ENCODE measurements at places on chromosomes 2 and 18.
A peak's percentile ranks its signal among the peaks of the same experiment; 100 is the strongest.

GRCh38 chr2:200515155-200515554 lies 5.3 kb upstream of the KCTD18 start:
- DNase-seq, result no peak

DNA sequence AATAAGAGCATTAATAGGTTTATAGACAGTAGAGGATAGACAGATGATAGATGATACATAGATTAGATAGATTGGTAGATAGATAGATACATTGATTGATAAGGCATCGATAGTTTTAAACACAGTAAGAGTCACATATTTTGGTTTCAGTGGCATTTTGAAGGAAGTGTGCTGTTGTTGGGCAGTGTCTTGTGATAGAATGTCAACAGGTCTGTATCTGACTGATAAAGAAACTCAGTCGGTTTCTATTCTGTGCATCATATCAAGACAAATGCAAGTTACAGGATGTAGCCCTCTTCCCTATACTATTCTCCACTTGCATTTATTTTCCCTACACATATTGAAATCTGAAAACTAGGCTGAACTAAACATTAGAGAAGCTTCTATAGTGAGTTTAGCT lies 1229.0 kb upstream of the ZEB2 start:
- DNase-seq, result no peak

DNA sequence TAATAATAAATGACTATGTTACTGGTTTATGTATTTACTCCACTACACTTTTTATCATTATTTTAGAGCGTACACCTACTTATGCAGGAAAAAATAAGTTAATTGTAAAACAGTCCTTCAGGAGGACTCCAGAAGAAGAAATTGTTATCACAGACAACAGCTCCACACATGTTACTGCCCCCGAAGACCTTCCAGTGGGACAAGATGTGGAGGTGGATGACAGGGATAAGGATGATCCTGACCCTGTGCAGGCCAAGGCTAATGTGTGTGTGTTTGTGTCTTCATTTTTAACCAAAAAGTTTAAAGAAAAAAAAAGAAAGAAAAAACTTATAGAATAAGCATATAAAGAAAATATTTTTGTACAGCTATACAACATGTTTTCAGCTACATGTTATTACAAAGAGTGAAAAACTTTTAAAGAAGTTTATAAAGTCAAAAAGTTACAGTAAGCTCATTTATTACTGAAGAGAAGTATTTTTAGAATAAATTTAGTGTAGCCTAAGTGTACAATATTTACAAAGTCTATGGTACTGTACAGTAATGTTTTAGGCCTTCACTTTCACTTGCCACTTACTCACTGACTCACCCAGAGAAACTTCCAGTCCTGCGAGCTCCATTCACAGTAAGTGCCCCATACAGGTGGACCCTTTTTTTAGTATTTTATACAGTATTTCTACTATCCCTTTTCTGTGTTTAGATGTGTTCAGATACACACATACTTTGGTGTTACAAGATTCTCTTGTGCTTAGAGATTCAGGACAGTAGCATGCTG lies 7.5 kb downstream of the TGFBRAP1 start:
- no peak for DNase-seq

DNA sequence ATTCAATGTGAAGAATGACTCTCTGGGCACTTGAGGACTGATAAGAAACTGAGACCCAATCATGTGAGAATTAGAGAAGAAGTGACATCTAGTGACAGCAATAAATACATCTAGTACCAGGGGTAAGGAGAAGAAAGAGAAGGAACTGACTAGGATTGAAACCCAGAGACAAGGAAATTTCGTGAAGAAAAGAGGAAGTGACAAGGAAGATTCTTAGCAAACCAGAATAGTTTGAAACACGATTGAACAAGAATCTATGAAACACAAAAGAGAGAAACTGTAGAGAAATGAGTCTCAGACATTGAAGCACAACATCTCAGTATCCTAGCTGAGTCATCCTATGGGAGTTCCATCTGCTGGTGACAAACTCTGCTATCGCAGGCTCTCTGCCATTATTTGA lies 571.9 kb upstream of the PKDCC start:
- DNase-seq, result no peak

DNA sequence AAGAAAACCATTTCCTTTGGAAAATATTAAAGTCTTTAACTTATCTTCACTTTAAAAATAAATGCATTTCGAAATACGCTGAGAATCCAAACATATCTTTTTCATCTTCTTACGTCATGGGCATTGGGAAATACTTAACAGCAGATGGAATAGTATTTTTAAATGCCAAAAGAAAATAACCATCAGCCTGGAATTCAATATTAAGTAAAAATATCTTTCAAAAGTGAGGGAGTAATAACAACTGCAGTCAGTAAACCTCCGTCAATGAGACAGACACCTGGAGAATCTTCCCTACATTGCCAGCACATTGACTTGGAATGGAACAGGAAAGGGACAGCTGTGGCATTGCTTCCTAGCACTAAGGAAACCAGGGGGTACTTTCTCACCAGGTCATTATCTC lies 290.4 kb upstream of the TNP1 start:
- no peak for DNase-seq

- no peak for DNase-seq
Observed at GRCh38 chr2:3433776-3434400, 54.4 kb downstream of the TRAPPC12 start.

DNA sequence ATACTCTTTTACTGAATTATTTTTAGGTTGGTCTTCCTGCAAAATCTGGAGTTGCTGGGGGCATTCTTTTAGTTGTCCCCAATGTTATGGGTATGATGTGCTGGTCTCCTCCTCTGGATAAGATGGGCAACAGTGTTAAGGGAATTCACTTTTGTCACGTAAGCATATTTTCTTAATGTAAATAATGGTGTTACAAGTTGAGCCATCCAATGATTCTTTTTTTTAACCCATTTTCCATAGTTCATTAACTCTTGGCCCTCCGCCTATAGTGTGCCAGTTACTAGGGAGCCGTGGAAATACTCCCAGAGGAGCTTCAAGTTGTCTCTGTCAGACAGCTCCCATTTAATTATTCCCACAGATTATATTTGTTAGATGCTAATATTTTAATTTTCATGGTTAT lies 49.8 kb downstream of the GLS start:
- no peak for DNase-seq

DNA sequence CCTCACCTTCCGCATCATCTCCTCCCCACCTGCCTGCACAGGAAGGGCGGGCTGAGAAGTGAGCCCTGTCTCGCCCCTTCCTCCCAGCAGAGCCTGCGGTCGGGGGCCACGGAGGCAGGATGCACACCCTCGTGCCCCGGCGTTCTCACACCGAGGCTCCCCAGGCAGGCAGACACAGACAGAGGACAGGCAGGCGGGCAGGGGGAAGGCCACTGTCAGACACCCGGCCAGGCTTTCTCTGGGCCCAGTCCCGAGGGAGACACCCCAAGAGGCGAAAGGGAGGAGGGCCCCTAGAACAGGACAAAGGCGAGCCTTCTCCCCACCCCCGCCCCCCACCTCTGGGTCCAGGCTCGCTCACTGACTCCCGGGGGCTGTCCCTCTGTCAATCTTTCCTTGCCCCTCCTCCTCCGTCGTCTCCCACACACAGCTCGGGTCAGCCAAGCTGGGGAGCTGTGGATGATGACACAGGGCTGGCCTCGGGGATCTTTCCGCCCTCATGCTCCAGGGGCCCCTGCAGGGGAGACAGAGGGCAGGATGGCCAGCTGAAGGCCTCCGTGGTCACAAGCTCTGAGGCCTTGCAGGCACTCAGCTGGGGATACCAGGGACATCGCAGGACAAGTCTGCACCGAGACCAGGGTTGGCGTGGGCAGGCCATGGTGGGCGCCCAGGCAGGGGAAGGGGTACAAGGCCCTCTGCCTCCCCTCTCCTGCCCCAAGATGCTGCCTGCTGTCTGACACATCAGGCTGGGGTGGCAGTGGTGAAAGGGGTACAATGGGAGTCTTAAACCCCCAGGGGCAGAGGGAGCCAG lies 24.9 kb downstream of the BIN1 start:
- peak; percentile 97 for DNase-seq

DNA sequence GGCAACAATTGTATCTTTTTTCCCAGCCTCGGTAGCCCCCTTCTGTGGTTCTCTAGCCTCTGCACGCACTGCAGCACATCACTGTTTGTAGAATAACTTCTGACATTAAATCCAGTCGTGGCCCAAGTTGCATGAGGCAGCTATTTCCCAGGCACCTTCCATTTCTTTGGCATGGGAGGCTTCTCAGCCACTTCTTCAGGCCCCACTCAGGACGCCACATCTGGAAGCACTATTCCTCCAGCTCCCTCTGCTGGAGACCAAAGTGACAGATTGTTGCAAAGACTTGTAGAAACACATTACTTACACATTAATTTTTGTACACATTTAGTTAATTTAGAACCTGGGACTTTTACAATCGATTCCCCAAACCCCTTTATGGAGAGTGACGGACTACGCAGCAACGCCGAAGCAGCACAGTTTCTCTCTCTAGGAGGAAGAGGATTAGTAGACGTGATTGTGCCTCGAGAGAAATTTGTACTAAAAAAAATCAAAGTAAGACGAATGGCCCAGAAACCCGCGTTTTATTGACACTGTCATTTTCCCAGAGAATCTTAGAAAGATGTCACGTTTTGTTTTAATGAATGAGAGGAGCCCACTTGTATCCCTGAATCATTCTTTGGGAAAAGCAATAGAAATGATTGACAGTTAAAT lies 57.8 kb upstream of the RGPD5 start:
- peak; percentile 31 for DNase-seq

GRCh38 chr2:200592406-200593075 lies 6.7 kb downstream of the AOX1 start:
- DNase-seq, result no peak

GRCh38 chr18:63263444-63263843 lies 56.1 kb downstream of the BCL2 start:
- DNase-seq, result no peak

GRCh38 chr2:190726255-190726654 lies 77.4 kb downstream of the NAB1 start:
- DNase-seq, result no peak

- DNase-seq, result no peak
Observed at GRCh38 chr18:55001394-55002024, 42.2 kb upstream of the CCDC68 start.

GRCh38 chr2:110097506-110098220 lies 18.0 kb downstream of the MALL start:
- no peak for DNase-seq

DNA sequence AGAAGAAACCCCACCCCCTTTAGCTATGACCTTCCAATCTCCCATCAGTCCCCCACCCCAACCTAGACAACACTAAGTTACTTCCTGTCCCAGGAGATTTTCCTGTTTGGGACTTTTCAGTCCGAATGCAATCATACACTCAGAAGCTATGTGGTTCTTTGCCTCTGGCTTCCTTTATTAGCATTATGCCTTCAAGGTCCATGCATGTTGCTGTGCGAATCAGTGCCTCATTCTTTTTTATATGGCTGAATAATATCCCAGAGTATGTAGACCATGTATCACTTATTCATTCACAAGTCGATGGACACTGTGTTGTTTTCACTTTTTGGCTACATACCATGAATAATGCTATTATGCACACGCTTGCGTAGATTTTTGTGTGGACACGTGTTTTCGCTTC lies 292.1 kb upstream of the HDAC4 start:
- no peak for DNase-seq

DNA sequence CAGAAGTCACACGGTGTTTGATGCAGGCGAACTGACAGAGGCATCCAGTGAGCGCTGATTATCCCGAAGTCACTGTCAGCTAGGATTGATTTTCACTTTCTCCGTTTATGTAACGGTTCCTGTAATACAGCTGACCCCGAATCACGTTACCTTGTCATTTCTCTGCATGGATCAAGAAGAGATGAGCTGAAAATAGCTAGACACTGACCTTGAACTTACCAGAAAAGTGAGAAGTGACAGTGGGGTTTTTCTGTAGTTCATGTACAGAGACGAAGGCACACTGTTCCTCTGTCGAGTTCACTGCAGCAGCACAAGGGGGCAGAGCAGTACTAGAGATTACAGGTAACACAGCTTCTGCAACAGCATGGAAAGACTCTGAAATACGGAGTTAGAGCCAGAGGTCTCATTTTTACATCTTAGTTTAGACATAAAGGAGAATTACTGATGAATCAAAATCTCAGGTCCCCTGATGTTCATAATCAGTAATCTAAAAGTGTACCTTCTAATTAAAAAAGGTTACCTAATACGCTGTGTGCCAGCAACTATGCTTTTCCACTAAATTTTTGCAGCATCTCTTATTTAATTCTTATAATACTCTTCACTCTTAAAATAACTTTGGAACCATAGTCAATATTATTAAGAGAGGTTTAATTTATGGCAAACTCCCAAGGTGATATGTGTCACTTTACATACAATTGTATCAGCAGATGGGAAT lies 33.1 kb downstream of the ARHGAP15 start:
- peak; percentile 76 for DNase-seq

- DNase-seq, result no peak
Observed at GRCh38 chr2:136920652-136921333, 155.4 kb downstream of the THSD7B start.

- DNase-seq, result no peak
Observed at GRCh38 chr2:151106805-151107506, 154.7 kb downstream of the RBM43 start.

DNA sequence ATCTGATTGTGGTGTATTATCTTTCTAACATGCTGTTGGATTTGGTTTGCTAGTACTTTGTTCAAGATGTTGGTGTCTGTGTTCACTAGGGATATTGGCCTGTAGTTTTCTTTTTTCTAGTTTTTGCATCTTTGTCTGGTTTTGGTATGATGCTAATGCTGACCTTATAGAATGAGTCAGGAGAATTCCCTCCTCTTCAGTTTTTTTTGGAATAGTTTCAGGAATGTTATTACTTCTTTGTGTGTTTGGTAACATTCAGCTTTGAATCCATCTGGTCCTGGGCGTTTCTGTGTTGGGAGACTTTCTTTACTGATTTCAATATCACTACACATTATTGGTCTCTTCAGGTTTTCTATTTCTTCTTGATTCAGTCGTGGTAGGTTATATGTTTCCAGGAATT lies 124.2 kb upstream of the EPB41L5 start:
- DNase-seq, result no peak

- no peak for DNase-seq
Observed at GRCh38 chr18:55096263-55096951, 137.1 kb upstream of the CCDC68 start.

DNA sequence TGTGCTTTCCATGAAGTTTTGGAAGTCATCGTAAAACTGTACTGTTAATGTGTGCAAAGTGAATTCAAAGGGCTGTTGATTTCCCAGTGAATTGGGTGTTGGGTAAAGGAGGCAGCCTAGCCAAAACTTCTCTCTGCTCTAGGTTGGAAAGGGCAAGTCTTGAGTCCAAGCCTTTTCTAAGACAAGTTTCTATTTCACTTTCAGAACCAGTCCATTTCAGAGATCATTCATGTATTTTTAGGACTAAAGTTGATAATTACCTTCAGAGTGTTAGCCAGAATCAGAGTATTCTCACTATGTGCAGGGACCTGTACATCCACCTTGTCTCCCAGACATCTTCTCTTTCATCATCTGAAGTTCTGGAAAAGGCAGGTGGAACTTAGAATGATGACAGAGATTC lies 636.1 kb upstream of the KLHL29 start:
- DNase-seq, result no peak

DNA sequence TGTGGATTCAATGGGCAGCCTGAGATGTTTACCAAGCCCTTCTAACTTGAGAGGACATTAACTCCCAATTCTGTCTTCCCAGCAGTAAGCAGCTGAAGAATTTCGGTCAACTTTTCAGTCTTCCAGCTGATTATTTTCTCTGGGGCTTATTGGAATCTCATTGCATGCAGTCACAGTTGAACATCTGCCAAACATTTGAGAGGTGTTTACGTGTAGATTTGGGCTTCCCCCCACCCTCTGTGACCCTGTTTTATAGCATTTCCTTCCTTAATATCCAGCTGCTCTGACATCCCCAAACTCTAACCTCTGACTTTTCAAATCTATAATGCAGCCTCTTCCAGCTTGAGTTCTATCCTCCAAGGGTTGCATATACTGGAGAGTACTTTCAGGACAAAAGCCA lies 16.5 kb upstream of the VIT start:
- DNase-seq, result no peak
